Endothelial cell (in vitro differentiated cells): ENCODE measurements at places on chromosomes 5 and 9. TPM values are rescaled to one million over a fixed set of nuclear protein-coding genes. Genes with fewer than 3 reads are reported as not detected.

DNA sequence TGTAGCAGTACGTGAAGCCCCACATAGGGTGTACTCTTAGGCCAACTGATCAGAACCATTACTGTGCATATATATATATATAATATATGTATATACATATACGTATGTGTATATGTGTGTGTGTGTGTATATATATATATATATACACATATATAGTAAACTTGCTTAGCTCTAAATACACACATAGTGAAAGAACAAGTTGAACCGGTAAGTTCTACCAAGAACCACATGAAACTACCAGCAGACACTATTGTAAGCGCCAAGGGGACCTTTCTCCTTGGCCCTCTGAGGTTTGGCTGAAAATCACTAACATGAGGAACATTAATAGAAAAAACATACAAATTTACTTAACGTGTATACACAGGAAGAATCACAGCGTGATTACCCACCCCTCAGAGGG is 1.8 kb upstream of the TARS1 start:
- no peak for DNase-seq
- no peak overlapping the region for H3K27ac ChIP-seq
- no peaks in the 10 kb centered on the region for H3K27me3 ChIP-seq
- H3K4me1 ChIP-seq: peaks cover 11% of the 10 kb centered on the region
- H3K4me3 ChIP-seq: no peak overlapping the region

GRCh38 chr5:96434201-96434645 is 1.2 kb upstream of the PCSK1 start:
- H3K27ac ChIP-seq: peak overlapping the region; percentile 3
- peaks cover 14% of the 10 kb centered on the region for H3K27me3 ChIP-seq
- H3K36me3 ChIP-seq: no peaks in the 10 kb centered on the region

GRCh38 chr5:79297661-79298060 is 61.7 kb downstream of the JMY start:
- no peak overlapping the region for H3K27ac ChIP-seq
- no peaks in the 10 kb centered on the region for H3K36me3 ChIP-seq
- peaks cover 2% of the 10 kb centered on the region for H3K27me3 ChIP-seq
- H3K4me3 ChIP-seq: no peak overlapping the region

DNA sequence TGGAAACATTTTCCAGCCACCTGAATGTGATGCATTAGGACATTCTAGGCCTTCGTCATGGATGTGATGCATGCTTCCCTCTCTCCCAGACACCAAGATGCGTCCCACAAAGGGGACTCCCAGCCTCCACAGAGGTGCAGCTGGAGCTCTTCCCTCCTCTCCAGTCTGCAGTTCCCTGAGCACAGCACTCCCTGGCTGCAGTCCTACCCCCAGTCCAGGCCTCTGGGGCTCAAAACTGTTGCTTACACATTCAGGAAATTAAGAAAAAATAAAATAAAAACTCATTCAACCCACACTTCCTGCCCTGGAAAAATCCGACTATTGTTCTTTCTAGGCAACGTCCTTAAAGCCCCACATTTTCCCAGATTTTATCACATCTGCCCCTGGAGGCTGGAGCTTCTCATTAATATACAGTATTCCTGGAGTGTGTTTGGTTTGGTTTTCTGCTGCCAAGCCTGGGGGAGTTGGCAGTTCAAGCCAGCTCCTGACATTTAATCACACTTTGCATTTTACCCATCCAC is 78.4 kb upstream of the ICE1 start:
- DNase-seq: no peak
- H3K27ac ChIP-seq: no peak overlapping the region
- no peak overlapping the region for H3K4me3 ChIP-seq
- H3K4me1 ChIP-seq: peaks cover 12% of the 10 kb centered on the region
- peaks cover 9% of the 10 kb centered on the region for H3K36me3 ChIP-seq
- peaks cover 6% of the 10 kb centered on the region for H3K27me3 ChIP-seq

DNA sequence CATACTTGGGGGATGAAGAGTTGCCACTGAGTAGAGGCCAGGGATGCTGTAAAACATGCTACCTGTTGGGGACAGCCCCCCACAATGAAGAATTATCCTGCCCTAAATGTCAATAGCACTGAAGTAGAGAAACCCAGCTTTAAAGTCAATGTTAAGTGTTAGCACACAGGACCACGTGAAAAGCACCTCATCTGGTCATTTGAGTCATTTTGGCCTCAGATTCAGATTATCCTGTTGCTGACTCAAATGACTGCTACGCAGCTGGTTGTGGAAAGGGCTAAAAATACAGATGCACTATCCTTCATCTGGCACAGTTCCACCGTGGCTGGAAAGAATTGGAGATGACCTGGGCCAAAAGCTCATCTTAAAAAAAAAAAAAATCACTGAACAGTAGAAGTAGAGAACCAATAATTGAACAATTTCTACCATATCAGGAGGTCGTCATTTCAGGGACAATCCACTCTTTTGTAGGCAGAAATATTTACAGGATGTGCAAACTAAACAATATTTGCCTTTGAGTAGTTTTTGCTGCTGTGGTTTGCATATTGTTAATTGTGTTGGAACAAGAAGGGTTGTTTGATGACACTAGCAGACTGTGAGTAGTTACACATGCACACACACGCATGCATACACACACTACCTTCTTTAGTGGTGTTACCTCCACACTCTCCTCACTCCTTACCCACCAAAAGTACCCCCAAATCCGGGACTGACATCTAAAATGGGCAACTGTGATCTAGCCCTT is 195.3 kb upstream of the KLF9 start:
- no peak overlapping the region for H3K4me3 ChIP-seq
- DNase-seq: no peak
- H3K27me3 ChIP-seq: peaks cover 6% of the 10 kb centered on the region
- H3K36me3 ChIP-seq: no peaks in the 10 kb centered on the region

DNA sequence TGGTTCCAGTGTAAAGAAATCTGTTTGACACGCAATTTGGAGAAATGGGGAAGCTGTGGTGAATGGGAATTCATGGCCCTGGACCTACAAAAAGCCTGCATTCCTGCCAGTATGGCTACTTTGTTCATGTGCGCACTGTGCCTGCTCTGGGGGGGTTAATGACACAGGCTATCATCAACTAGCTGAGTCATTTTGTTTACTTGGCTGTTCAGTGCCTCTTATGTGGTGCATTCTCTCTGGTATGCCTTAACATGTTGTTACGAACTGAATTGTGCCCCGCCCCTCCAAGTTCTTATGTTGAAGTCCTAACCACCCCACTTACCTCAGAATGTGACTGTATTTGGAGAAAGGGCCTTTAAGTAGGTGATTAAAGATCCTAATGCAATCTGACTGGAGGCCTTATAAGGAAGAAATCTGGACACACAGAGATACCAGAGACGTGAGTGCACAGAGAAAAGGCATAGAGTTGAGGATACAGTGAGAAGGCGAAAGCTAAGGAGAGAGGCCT is 20.4 kb upstream of the UBAP1 start:
- H3K27me3 ChIP-seq: no peaks in the 10 kb centered on the region
- no peak overlapping the region for H3K4me3 ChIP-seq
- H3K27ac ChIP-seq: no peak overlapping the region
- no peak for DNase-seq
- no peaks in the 10 kb centered on the region for H3K4me1 ChIP-seq

GRCh38 chr5:111572561-111572960 is 60.2 kb upstream of the STARD4 start:
- peaks cover 8% of the 10 kb centered on the region for H3K4me1 ChIP-seq
- DNase-seq: no peak
- H3K36me3 ChIP-seq: peaks cover 9% of the 10 kb centered on the region
- peaks cover 5% of the 10 kb centered on the region for H3K27me3 ChIP-seq
- H3K4me3 ChIP-seq: no peak overlapping the region
- no peak overlapping the region for H3K27ac ChIP-seq

GRCh38 chr5:50967563-50968355 is 301.3 kb downstream of the PARP8 start:
- H3K36me3 ChIP-seq: no peaks in the 10 kb centered on the region
- H3K27me3 ChIP-seq: peaks cover 34% of the 10 kb centered on the region
- H3K4me3 ChIP-seq: peak overlapping the region; percentile 75
- H3K27ac ChIP-seq: no peak overlapping the region

DNA sequence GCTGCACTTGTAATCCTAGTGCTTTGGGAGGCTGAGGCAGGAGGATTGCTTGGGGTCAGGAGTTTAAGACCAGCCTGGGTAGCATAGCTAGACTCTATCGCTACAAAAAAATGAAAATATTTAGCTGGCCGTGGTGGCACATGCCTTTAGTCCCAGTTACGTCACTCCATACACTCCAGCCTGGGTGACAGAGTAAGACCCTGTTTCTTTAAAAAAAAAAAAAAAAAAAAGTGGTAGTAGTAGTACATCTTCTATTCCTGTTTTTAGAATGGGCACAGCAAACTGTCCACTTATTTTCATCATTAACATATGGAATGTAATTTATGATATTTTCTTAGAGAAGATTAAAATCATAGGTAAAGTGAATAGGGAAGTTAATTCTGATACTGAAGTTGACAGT is 48.2 kb downstream of the TRIO start:
- no peaks in the 10 kb centered on the region for H3K36me3 ChIP-seq
- DNase-seq: no peak
- H3K27ac ChIP-seq: no peak overlapping the region
- no peak overlapping the region for H3K4me3 ChIP-seq
- peaks cover 29% of the 10 kb centered on the region for H3K4me1 ChIP-seq

DNA sequence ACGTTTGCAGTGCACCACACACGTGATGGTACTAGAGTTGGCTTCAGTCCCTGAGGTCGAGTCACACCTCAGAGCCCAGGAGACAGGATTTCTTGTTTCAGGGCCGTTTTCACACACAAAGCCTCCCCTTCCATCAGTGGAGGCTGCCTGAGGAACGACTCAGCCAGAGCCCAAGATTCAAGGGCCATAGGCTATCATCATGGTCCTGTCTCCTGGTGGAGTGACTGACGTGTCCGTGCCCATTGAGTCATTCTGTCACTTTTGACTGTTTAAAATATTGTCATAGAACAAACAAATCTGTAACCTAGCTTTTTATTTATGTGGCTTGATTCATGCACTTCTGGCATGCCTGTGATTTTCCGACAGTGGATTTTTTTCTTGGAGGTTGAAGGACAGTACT is 28.3 kb downstream of the CAMK2A start:
- H3K27me3 ChIP-seq: peaks cover 8% of the 10 kb centered on the region
- DNase-seq: no peak
- no peaks in the 10 kb centered on the region for H3K36me3 ChIP-seq
- H3K4me3 ChIP-seq: no peak overlapping the region

- H3K4me3 ChIP-seq: no peak overlapping the region
- no peak for DNase-seq
- no peak overlapping the region for H3K27ac ChIP-seq
Measured at GRCh38 chr9:94949370-94949769, 222.9 kb downstream of the AOPEP start.

GRCh38 chr5:148853868-148854267 is 27.5 kb downstream of the ADRB2 start:
- H3K4me1 ChIP-seq: peaks cover 13% of the 10 kb centered on the region
- no peak for DNase-seq
- H3K4me3 ChIP-seq: no peak overlapping the region
- H3K27ac ChIP-seq: no peak overlapping the region
- H3K27me3 ChIP-seq: no peaks in the 10 kb centered on the region
- no peaks in the 10 kb centered on the region for H3K36me3 ChIP-seq

DNA sequence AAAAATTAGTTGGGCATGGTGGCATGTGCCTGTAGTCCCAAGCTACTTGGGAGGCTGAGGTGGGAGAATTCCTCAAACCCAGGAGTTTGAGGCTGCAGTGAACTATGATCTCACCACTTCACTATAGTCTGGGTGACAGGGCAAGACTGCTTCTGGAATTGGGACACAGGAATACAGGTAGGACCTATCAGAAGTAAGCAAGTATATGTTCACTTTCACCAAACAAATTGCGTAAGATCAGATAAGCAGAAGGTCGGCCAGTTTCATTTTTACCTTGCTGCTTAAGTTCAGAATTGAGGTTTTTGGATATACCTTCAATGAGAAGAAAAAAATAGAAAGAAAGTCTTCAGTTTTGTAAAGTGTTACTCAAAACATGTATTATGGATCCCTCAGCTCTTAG is 171.7 kb downstream of the MAT2B start:
- H3K4me3 ChIP-seq: no peak overlapping the region
- no peaks in the 10 kb centered on the region for H3K4me1 ChIP-seq
- no peak overlapping the region for H3K27ac ChIP-seq
- no peak for DNase-seq

DNA sequence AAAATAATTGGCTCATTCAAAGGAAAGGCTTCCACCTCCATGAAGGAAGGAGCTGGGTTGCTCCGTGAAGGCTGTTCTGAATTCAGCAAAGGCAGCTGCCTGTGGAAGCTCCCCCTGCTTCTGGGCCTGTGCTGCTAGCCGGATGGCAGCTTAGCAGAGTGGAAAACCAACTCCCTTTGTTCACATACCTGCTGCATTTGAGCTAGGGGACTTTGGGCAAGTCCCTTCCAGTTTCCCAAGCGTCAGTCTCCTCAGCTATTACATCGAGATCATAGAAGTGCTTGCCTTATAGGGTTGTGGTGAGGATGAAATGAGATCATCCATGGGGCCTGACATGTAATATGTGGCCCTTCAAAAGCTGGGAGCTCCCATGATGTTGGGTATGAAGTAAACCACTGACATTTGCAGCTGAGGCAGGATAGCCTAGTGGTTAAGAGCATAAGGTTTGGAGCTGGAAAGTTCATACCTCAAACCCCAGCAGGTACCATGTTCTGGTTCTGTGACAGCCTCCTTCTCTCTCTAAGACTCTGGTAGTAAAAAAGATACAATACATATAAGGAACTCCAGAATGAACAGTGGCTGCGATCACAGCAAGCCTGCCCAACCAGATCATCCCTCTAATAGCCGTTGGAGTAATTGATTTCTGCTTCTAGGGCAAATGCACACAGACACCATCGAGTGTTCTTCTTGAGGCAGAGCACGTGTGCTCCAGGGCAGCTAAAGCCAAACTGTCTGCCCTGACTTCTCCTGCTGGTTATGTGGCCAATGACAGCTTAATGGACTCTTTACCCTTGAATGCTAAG is 11.0 kb upstream of the DENND1A start:
- H3K4me3 ChIP-seq: no peak overlapping the region
- H3K27me3 ChIP-seq: no peaks in the 10 kb centered on the region
- H3K4me1 ChIP-seq: no peaks in the 10 kb centered on the region
- no peak overlapping the region for H3K27ac ChIP-seq
- no peaks in the 10 kb centered on the region for H3K36me3 ChIP-seq
- DNase-seq: no peak

GRCh38 chr5:67287510-67288268 is 91.1 kb upstream of the CD180 start:
- H3K4me3 ChIP-seq: no peak overlapping the region
- DNase-seq: no peak
- no peak overlapping the region for H3K27ac ChIP-seq
- H3K4me1 ChIP-seq: peaks cover 15% of the 10 kb centered on the region
- H3K36me3 ChIP-seq: no peaks in the 10 kb centered on the region

GRCh38 chr5:149273950-149274349 is 2.3 kb downstream of the AFAP1L1 start:
- peak overlapping the region; percentile 99 for H3K4me3 ChIP-seq
- peaks cover 17% of the 10 kb centered on the region for H3K27me3 ChIP-seq
- peaks cover 64% of the 10 kb centered on the region for H3K4me1 ChIP-seq
- peak overlapping the region; percentile 87 for H3K27ac ChIP-seq

The EXOC3 gene
- 43.9 TPM for total RNA-seq

The GPX3 gene
- 32.5 TPM for total RNA-seq

The DRD1 gene
- 0.18 TPM for total RNA-seq

The ADGRD2 gene
- not detected for total RNA-seq

The ANKRD18A gene
- total RNA-seq: 0.10 TPM

The FAM151B gene
- total RNA-seq: 2.1 TPM

The IFNB1 gene
- not detected for total RNA-seq
